ENCODE measurements at places on chromosomes 11 and 22. TPM values are rescaled to one million over a fixed set of nuclear protein-coding genes. Genes with fewer than 3 reads are reported as not detected.

P4HA3 gene
- total RNA-seq = 0.71 TPM

MIOX gene
- total RNA-seq = not detected

SCUBE1 gene
- total RNA-seq = 81.9 TPM

ELF5 gene
- not detected for total RNA-seq

CRYBA4 gene
- not detected for total RNA-seq

SPDYC gene
- not detected for total RNA-seq

Measured in esophagus muscularis mucosa (tissue), 4 donors.